ENCODE measurements at places on chromosomes 16 and 17.

GRCh38 chr16:10600782-10601443 is 20.5 kb upstream of the EMP2 start:
- peaks cover 4% of the 10 kb centered on the region for H3K27me3 ChIP-seq
- no peak for DNase-seq
- no peak overlapping the region for H3K4me3 ChIP-seq
- H3K27ac ChIP-seq, result no peak overlapping the region
- H3K36me3 ChIP-seq, result no peaks in the 10 kb centered on the region

GRCh38 chr16:20191566-20191965 is 117.9 kb upstream of the GPR139 start:
- no peak for DNase-seq
- H3K4me1 ChIP-seq, result no peaks in the 10 kb centered on the region
- H3K27me3 ChIP-seq, result no peaks in the 10 kb centered on the region
- no peaks in the 10 kb centered on the region for H3K36me3 ChIP-seq

DNA sequence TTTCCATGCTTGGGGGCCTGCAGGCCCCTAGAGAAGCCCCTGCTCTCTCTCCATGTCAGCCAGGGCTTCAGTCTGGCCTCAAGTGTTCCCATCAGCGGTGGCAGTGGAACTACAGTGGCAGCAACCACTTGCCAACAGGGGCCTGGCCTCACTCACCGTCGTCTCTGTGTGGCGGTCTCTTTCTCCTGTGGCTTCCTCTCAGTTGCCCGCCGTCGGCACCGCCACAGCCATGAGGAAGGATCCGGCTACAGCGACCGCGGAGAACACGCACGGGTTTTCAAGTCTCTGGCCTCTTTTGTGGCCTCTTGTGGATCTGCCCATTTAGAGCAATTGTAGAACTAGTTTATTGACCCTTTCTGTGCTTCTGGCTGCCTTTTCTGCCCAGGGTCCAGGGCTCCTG is 8.5 kb downstream of the ARMC7 start:
- no peak overlapping the region for H3K4me3 ChIP-seq
- peaks cover 17% of the 10 kb centered on the region for H3K4me1 ChIP-seq
- peaks cover 21% of the 10 kb centered on the region for H3K36me3 ChIP-seq
- DNase-seq, result no peak

DNA sequence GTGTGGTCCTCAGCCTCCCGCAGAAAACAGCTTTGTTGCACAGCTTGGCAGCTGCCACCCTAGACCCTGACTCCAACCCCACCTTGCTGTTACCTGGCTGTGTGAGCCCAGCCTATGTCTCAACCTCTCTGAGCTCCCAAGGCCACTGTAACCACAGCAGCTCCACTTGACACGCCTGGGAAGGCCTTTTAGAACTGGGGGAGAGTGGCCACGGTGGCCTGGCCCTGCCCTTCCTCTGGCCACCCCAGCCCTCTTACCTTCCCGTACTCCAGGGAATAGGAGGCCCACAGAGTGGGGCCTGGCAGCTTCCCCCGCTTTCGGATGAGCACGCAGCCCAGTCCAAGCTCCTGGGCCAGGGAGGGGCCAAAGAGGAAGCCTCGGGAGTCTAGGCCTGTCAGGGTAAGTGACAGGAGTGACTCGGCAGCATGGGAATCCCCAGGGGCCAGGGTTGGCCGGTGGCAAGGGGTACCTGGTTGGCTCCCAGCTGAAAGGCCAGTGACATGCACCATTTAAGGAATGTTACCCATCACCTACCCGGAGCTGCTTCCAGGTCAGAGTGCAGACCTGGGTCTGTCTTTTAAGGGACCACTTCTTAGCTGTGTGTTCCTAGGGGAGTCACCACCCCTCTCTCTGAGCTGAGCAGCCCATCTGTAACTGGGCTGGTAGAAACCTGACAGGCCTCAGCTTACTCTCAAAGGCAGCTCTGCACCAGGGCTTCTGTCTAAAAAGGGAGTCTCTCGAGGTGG is 1.4 kb downstream of the APRT start:
- H3K4me1 ChIP-seq, result peaks cover 68% of the 10 kb centered on the region
- H3K27ac ChIP-seq, result peak overlapping the region; percentile 93

DNA sequence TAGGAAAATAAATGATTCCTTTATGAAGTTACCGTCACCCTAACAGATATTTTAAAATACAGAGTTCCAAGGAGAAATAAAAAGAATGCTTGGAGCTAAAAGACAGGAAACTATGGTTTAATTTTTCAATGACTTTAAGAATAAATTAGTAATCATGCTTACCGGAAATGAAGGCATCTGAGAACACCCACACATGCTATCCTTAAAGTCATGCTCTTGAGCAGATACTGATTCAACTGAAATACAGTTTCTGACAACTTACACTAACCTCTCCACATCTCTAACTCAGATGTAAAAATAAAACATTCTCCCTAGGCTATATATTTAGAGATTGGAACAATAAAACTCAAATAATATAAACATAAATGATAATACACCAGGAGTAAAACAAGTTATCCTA is 7.8 kb downstream of the PSMD12 start:
- DNase-seq, result no peak
- H3K4me1 ChIP-seq, result peaks cover 10% of the 10 kb centered on the region
- no peak overlapping the region for H3K27ac ChIP-seq
- H3K4me3 ChIP-seq, result no peak overlapping the region

DNA sequence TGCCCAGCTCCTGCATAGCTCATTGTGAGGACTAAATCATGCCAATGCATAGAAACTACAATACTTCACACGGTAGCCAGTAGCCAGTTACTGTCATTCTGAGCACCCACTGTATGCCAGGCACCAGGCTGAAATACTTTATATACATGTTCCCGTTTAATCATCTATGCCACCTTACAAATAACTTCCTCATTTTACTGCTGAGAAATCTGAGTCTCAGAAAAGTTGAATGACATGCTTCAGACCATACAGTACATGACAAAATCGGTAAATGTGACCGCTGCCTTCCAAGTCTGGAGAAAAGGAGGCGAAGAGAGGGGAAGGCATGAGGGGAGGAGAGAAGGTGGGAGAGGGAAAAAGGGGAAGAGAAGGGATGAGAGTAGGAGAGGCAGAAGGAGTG is 9.2 kb upstream of the TLCD3B start:
- no peak overlapping the region for H3K4me3 ChIP-seq
- no peaks in the 10 kb centered on the region for H3K36me3 ChIP-seq
- no peaks in the 10 kb centered on the region for H3K27me3 ChIP-seq
- no peaks in the 10 kb centered on the region for H3K4me1 ChIP-seq
- DNase-seq, result no peak
- H3K27ac ChIP-seq, result no peak overlapping the region

- no peak overlapping the region for H3K4me3 ChIP-seq
- no peak for DNase-seq
- peaks cover 5% of the 10 kb centered on the region for H3K4me1 ChIP-seq
- H3K27me3 ChIP-seq, result no peaks in the 10 kb centered on the region
These were observed 5.7 kb upstream of the CEP131 start for GRCh38 chr17:81228420-81228819.

- no peak overlapping the region for H3K27ac ChIP-seq
- no peaks in the 10 kb centered on the region for H3K4me1 ChIP-seq
- no peaks in the 10 kb centered on the region for H3K36me3 ChIP-seq
- DNase-seq, result no peak
These were observed 7.3 kb downstream of the ARHGAP27 start for GRCh38 chr17:45425125-45425983.

- H3K4me3 ChIP-seq, result no peak overlapping the region
- H3K27me3 ChIP-seq, result no peaks in the 10 kb centered on the region
- H3K36me3 ChIP-seq, result peaks cover 7% of the 10 kb centered on the region
- no peak for DNase-seq
- no peak overlapping the region for H3K27ac ChIP-seq
- H3K4me1 ChIP-seq, result no peaks in the 10 kb centered on the region
These were observed 7.3 kb downstream of the CYB5D1 start for GRCh38 chr17:7864995-7865650.

GRCh38 chr17:73575470-73576221 is 68.6 kb downstream of the SDK2 start:
- H3K4me3 ChIP-seq, result no peak overlapping the region
- H3K27me3 ChIP-seq, result no peaks in the 10 kb centered on the region
- H3K27ac ChIP-seq, result no peak overlapping the region
- H3K4me1 ChIP-seq, result no peaks in the 10 kb centered on the region

- H3K27me3 ChIP-seq, result no peaks in the 10 kb centered on the region
- no peaks in the 10 kb centered on the region for H3K36me3 ChIP-seq
- H3K4me1 ChIP-seq, result no peaks in the 10 kb centered on the region
- H3K4me3 ChIP-seq, result no peak overlapping the region
- H3K27ac ChIP-seq, result no peak overlapping the region
- no peak for DNase-seq
These were observed 175.5 kb downstream of the LGALS9B start for GRCh38 chr17:20291853-20292252.

GRCh38 chr16:47065766-47066688 is 77.7 kb downstream of the NETO2 start:
- H3K27ac ChIP-seq, result no peak overlapping the region
- H3K27me3 ChIP-seq, result no peaks in the 10 kb centered on the region
- H3K36me3 ChIP-seq, result no peaks in the 10 kb centered on the region
- no peaks in the 10 kb centered on the region for H3K4me1 ChIP-seq
- DNase-seq, result no peak
- no peak overlapping the region for H3K4me3 ChIP-seq

DNA sequence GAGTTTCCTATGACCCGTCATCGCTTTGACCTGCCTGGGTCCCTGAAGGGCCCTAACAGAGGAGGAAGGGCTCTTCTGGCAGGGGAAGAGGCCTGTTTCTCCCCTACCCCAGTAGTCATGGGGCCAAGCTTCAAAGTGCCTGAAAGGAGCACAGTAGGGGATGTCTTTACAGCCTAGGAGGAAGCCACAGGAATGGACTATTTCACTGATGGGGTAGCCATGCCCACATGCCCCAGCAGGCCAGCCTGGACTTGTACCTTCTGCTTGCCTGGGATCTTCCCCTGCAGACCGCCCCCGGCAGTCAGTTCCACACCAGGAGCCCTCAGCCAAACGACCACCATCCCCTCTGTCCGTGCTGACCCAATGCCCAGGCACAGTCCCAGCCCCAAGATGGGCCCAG is 41.8 kb upstream of the PEMT start:
- no peak overlapping the region for H3K4me3 ChIP-seq
- H3K4me1 ChIP-seq, result peaks cover 5% of the 10 kb centered on the region
- no peak overlapping the region for H3K27ac ChIP-seq
- DNase-seq, result no peak
- H3K36me3 ChIP-seq, result no peaks in the 10 kb centered on the region

DNA sequence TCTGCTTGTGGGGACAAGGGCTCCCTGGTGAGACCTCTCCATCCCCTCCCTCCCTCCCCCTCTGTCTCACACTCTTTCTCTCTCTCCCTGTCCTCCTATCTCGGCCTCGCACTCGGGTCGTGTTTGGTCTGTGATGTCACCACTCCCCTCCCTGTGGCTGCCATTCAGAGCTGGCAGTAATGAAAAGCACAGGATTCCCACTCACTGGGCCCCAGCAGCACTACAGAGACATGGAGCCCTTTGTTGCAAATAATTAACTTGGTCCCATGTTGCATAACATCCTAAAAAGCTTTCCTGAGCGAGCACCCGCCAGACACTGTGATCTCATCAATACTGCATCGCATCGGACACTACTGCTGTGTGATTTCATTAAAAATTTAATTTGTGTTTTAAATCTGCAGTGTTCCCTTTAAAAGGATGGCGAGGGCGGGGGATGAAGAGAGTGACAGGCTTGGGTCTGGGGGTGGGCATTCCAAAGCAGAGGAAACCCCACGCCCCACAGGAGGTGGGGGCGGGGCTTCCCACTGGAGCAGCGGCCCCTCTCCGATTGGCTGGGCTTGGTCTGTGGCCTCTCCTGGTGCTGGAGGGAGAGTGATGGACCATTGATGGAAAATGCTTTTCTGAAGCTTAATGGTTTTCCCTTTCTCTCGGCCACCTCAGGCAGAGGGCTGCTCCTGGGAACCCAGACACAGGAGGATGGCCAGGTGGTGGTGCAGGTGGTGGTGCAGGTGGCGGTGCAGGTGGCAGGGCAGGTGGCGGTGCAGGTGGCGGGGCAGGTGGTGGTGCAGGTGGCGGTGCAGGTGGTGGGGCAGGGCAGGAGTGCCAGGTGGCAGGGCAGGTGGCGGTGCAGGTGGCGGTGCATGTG is 15.3 kb upstream of the NPTX1 start:
- H3K27me3 ChIP-seq, result no peaks in the 10 kb centered on the region
- H3K4me1 ChIP-seq, result peaks cover 11% of the 10 kb centered on the region
- no peaks in the 10 kb centered on the region for H3K36me3 ChIP-seq
- no peak overlapping the region for H3K27ac ChIP-seq
- H3K4me3 ChIP-seq, result no peak overlapping the region
- no peak for DNase-seq

DNA sequence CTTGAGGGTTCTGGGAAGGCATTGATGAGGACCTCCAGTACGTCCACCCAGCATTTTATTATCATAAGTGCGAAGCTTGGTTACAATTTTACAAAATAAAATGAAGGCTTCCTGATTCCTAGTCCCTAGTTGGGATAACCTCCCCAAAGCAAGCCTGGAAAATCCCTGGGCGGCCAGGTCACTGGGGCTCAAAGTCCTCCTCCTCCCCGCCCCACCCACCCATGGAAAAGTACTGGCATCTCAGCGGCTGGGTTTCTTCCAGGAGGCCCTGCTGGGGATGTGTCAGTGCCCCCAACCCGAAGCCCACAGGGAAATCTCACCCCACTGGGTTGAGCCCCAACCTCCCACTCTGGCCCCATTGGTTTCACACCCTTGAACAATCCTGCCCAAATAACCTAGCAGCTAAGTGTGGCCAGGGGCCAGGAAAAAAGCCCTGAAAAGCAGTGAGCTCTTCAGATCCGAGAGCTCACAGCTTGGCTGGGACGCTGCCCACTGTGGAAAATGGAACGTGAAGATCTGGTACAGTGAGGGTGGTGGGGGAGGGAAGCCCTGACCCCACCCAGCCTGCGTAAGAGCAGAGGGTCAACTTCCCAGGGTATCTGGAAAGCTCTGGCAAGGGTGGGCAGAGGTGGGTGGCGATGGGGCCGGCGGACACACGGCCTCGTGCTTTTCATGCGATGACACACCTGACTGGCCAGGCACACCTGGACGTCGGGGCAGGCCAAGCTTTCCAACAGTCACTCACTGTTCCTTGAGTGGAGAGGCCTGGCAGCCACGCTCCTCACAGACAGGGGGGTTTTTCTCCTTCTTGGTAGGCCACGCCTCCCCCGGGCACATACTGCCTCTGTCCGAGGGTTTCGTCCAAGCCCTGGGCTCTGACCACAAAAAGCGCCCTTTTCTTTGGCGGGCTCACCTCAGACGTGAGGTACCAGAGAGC is 324.5 kb downstream of the SOX9 start:
- no peak overlapping the region for H3K27ac ChIP-seq
- H3K4me1 ChIP-seq, result no peaks in the 10 kb centered on the region
- H3K36me3 ChIP-seq, result no peaks in the 10 kb centered on the region
- H3K27me3 ChIP-seq, result no peaks in the 10 kb centered on the region
- DNase-seq, result no peak

All from DND-41 (cell line).